ENCODE measurements at places on chromosomes 12 and 14. TPM values are rescaled to one million over a fixed set of nuclear protein-coding genes. Genes with fewer than 3 reads are reported as not detected.

Gene OR6C2
- total RNA-seq: not detected

Gene COX8C
- total RNA-seq: not detected

Gene ADSS1
- 3.5 TPM for total RNA-seq

Gene GPRC5D
- not detected for total RNA-seq

Gene SLC35F4
- not detected for total RNA-seq

Gene GPD1
- 0.15 TPM for total RNA-seq

Gene NANOG
- total RNA-seq: 0.55 TPM

Gene FGF6
- total RNA-seq: not detected

Gene CLEC9A
- not detected for total RNA-seq

Gene NFKBIA
- total RNA-seq: 162 TPM

Gene ASCL1
- 3.3 TPM for total RNA-seq

Gene RBP5
- total RNA-seq: 2.4 TPM

Gene OAS3
- total RNA-seq: 7.4 TPM

Gene TAS2R10
- 0.84 TPM for total RNA-seq

Gene SEL1L
- 44.4 TPM for total RNA-seq

Gene SLC25A3
- total RNA-seq: 427 TPM

Gene ACTN1
- 153 TPM for total RNA-seq

Gene TMEM233
- total RNA-seq: 0.35 TPM

Gene MTA1
- 128 TPM for total RNA-seq

Gene ARG2
- 23.9 TPM for total RNA-seq

Gene CD69
- 7.8 TPM for total RNA-seq
